Mesothelial cell of epicardium (in vitro differentiated cells): ENCODE measurements at places on chromosomes 12 and 14.

GRCh38 chr14:32201816-32202490, at the start of gene RNU6-7:
Gene RNU6-7 (plus strand): TSS chr14:32202045.
- no peak for DNase-seq

- no peak for DNase-seq
Observed at GRCh38 chr14:44525237-44525636, 18.2 kb upstream of the FSCB start.

DNA sequence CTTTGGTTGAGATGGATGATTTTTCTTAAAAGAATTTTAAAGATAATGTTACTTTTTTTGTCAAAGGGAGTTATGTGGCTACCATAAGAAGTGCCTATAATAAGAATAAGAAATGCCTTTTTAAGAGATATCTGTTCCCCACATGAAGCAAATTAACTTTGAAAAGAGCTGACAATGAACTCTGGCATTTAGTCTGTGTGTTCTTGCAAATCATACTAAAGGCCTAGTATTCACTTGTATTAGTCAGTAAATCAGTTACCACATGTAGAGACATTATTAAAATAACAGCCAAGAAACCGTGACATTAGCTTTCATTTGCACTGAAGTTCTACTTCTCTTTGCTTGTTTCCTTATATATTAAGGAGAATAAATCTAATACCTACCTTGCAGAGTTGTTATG, 296.3 kb downstream of the CCDC91 start:
- no peak for DNase-seq

DNA sequence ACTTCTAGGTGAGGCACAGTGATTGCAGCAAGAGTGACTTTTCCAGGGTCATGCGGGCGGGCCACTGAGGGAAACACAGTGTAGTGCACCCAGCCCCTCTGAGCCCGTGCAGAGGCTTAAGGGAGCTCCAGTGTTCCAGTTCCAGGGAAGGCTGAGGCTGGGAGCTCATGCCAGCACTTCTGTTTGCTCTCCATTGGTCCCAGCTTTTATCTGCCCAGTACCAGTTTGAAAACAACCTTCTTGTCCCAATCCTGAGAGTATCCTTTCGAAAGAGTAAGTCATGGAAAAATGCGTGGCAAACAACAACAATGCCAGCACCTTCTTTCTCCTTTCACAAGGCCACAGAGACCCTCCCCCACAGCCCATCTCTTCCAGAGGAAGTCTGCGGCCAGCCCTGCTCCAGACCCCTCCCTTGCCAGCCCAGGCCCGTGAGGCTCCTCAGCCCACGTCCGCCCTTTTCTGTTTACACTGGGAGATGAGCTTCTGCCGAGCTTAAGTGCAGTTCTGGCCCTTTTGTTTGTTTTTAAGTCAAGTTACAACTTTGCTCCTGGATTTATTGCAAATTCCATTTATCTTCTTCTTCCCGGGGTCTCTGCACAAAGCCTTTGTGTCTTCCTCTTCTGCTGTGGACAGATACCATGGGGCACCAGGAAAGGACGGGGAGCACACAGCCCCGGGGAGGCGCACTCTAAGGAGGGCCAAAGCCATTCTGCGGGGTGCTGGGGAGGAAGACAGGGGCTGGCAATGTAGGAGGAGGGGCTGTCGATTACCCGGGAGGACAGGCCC, 185.6 kb downstream of the ZFP36L1 start:
- no peak for DNase-seq

DNA sequence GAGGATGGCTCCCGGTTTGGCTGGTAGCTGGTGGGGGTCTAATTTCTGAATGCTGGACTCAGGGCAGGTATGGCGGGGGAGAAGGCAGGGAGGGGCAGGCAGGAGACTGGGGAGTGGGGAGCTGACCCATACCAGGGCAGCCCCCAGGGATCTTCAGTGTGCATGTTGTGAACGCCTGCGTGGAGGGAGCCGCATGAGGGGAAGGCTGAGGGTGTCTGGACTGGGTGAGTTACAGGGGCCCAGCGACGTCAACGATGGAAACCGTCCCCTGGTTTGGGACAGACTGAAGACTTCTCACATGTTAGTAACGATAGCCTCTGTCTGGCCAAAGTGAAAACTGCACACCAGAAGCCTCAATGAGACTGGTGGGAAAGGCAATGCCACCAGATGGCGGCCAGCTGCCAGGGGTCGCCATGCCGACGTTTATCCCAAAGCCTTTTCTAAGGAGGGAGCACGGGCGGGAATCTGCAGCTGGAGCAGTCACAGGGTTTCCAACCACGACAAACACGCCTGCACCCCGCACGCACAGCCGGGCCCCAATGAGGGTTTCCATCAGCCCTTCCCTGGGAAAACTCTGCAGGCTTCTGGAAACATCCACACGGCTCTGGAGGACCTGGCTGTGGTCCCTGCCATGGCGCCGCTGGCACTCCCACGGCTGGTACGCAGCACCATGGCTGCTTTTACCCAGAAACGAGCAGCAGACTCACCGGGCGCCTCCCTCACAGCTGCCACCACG, 14.0 kb downstream of the PGAM5 start:
- DNase-seq = no peak

DNA sequence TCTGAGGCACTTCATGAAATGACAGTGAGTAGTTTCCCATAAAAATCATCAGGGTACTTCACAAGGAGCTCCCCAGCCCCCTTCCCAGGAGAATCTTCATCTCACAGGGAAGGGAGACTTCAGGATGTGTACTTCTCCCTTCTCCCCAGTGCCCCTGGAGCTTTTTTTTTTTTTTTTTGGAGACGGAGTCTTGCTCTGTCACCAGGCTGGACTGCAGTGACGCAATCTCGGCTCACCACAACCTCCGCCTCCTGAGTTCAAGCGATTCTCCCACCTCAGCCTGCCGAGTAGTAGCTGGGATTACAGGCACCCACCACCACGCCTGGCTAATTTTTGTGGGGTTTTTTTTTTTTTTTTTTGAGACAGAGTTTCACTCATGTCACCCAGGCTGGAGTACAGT, 10.4 kb downstream of the ITPK1 start:
- DNase-seq = no peak

DNA sequence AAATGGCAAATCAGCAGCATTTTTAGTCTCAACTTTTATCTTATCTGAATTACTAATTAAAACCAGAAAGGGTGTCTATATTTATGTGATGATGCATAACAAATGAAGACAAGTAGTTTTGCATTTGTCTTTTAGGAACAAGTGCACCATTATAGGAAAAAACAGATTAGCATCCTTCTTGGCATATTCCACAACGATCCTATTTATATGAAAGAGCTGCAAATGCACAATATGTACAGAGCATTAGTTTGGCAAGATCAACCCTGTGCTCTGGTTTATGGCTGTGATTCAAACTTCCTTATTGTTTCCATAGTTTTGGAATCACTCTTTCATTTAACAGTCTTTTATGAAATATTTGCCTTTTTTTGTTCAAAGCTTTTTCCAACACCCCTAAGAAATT, 486.8 kb downstream of the KCNH5 start:
- no peak for DNase-seq

DNA sequence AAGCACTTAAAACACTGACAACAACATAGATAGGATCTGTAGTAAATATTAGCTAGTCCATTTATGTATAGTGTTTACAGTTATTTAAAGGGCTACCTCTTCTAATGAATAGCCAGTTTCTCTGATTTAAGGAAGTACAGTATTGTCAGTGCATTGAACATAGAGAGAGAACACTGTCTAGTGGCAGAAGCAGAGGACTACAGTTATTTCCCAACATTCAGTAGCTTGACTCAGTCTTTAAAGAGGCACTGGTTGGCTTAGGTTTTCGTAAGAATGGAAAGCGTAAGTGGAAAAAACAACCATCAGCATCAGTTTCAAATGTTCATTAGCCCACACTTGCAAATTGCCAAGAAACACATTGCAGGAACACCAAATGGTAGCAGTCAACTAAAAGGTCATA, 125.0 kb upstream of the HMGA2 start:
- no peak for DNase-seq

DNA sequence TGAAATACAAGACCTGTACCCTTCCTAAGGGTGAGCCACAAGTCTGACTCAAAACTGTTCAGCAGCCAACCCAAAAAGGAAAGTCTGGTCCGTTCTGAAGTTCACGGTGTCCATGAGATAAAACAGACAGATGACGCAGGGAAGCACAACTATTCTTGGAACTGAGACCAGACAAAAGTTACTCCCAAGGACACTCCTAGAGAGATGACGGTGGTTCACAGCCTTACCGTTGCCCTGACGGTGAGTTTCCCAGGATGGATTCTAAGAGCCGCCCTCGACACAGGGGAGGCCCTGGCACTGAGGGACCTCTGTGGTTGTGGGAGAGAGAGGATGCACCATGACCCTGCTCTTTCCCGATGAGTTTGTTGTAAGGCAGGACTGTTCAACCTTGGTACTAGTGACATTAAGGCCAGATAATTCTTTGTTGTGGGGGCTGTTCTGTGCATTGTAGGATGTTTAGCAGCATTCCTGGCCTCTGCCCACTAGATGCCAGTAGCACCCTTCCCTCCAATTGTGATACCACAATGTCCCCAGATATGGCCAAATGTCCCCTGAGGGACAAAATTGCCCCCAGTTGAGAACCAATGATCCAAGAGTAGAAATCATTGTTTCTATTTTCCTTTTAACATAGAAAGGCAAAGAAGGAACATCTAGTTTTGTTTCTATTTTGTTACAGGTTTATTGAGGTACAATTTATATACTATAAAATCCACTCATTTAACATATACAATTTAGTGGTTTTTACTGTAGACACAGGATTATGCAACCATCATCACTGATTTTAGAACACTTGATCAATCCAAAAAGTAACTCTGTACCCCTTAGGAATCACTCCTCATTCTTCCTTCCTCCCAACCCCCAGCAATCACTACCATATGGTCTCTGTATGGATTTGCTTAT, 23.0 kb downstream of the OR10P1 start:
- DNase-seq = no peak

GRCh38 chr14:42002141-42002540, 395.5 kb downstream of the LRFN5 start:
- no peak for DNase-seq

GRCh38 chr12:2346416-2346815, 293.6 kb downstream of the CACNA1C start:
- no peak for DNase-seq

GRCh38 chr14:101891471-101891870, 72.9 kb upstream of the DYNC1H1 start:
- no peak for DNase-seq

GRCh38 chr14:95769976-95770375, 56.1 kb upstream of the TCL1A start:
- DNase-seq = no peak

GRCh38 chr14:88519907-88520306, 34.9 kb downstream of the PTPN21 start:
- no peak for DNase-seq

- DNase-seq = peak; percentile 61
Observed at GRCh38 chr12:53499266-53500141, at the start of gene MAP3K12. Gene MAP3K12 (minus strand): TSS chr12:53499458. CDS start chr12:53487391, 12,067 bp downstream.

DNA sequence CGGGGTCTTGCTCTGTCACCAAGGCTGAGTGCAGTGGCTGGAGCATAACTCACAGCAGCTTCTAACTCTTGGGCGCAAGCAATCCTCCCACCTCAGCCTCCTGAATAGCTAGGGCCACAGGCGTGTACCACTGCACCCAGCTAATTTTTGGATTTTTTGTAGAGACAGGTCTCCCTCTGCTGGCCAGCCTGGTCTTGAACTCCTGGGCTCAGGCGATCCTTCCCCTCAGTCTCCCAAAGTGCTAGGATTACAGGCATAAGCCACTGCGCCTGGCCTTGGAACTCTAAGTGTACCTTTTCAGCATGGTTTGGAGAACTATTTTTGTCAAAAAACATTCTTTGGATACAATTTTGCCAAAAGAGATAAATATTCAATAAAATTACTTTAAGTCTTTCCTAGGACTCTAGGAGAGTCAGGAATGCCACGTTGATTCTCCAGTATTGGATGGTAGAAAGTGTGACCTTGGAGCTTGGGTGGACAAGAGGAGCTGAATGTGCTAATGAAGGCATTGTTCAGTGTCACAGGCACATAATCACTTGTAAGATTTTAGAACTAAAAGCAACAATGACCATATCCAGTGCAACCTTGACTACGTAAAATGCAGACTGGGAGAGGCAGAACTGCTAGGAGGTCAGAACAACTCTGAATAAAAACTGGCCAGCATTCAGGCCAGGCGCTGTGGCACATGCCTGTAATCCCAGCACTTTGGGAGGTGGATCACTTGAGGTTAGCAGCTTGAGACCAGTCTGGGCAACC, 2.8 kb downstream of the SRSF9 start:
- DNase-seq = no peak

GRCh38 chr14:72573725-72574417, 320.0 kb downstream of the DPF3 start:
- no peak for DNase-seq

DNA sequence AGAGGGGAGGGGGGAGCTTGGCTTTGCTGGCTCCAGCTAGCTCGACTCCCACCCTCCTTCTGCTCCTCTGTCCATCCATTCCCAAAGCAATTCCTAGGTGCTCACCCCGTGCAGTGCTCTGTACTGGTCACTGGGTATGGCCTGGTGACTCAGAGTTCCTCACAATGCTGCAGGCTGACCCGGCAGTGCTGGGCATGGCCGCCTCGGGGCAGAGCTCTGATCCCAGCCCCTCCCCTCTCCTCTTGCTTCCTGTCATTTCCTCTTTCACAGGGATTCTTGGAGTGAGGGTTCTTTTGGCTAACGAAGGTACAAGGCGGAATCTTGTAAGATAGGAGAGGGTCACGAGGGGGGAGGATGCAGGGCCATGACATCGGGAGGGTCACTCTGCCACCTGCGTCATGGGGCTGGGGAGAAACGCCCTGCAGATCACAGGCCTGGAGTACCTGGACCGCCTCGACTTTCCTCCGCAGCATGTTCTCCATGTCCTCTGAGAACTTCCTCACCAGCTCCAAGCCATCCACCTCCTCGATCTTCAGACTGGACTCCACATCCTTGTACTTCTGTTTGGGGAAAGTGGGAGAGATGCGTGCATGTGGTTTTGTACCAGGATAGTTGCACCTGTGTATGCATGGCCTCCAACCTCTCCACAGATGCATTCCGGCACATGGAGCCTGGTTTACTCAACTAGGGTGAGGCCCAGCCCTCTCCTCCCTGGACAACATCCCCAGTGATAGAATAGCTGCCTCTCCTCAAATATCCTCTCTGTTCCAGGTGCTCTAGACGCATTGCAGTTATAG, 5.7 kb downstream of the CACNA2D4 start:
- DNase-seq = no peak

GRCh38 chr14:103593577-103593976, 30.8 kb downstream of the COA8 start:
- DNase-seq = no peak

DNA sequence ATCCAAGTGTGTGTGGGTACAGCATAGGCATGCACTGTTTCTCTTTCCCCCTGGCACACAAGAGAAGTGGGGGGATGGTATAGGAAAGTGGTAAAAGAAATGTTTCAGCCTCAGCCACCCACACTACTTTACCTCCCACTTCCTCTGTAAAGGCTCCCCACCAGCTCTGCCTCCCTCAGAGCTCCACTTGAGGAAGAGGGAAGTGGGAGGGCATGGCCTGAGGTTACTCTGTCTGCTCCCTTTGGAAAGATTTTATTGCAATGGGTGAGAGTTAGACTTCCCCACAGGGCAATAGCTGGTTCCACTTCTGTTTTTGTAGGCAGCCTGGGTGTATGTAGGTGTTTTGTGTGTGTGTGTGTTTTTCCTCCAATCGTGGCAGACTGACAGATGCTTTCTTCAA, 145.3 kb downstream of the SSPN start:
- no peak for DNase-seq
